Activated T-cell treated with anti-CD3 and anti-CD28 coated beads, Interleukin-2, amount 50 U/mL, for 4 hours (primary cell): ENCODE measurements at places on chromosomes 7 and 10. TPM values are rescaled to one million over a fixed set of nuclear protein-coding genes. Genes with fewer than 3 reads are reported as not detected.
A peak's percentile ranks its signal among the peaks of the same experiment; 100 is the strongest.

DNA sequence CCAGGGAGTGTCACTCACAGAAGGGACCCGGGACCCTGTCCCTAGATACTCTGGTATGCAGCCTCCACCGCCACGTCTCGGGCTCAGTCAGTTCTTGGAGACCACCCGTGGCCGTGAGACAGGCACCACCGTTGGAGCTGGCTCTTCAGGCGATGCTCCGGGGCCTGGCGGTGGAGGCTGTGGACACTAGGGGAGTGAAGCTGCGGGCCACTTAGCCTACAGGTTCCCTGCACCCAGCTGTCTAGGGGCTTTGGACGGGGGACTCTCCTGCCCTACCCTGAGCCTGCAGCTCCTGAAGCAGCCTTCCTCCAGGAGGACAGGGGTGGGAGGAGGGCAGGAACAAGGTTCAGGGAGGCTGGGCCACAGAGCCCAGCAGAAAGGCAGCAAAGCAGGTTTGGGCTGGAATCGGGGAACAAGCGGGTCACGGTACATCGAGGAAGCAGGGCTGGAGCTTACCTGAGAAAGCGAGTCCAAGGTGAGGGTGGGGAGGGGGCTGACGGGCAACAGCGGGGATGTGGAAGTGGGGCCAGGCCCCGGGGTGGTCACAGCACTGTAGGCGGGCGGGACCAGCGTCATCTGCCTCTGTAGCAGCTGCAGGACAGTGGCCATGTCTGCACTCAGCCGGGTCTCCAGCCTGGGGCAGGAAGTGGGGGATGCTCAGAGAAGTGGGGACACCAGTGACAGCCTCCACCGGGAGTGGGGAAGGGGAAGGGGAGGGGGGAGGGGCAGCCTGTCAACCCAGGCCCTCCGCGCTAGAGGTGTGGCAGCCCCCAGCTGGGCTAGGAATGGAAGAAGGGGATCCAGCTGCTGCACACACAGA lies 31.5 kb downstream of the KCNH2 start:
- no peak for DNase-seq

- no peak for DNase-seq
Observed at GRCh38 chr10:13528875-13529713, at the start of gene BEND7. Gene BEND7 (minus strand): TSS chr10:13529014. CDS start chr10:13528533, 481 bp downstream.

DNA sequence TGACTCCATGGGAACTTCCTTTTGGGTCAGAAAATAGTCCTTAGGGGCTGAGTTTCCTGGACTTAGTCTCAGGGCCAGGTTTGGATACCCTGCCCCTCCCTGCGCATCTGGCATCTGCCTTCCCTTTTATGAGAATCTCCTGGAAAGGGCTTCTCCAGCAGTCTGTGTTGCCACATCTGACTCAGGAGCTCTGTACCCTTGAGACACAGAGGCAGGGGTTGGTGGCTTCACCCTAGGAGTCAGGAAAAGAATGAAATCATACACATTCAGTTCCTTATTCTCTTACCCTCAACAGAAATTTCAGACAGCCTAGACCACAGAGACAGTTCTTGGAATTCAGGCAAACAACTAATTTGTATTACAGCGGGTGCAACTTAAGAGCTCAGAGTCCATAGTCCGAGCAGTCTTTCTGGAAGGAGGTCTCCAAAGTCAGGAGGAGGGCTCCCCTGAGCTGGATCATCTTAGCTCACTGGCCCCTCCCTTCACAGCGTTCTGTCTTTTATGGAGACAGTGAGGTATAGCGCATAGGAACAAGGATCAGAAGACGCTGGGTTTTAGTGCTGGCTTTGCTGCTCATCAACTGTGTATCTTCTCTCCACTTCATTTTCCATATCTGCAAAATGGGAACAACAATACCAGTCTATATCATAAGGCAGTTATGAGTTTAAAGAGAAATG lies 3.0 kb upstream of the PLAU start:
- no peak for DNase-seq

GRCh38 chr7:4048336-4048735 lies 633.8 kb upstream of the FOXK1 start:
- DNase-seq: no peak

DNA sequence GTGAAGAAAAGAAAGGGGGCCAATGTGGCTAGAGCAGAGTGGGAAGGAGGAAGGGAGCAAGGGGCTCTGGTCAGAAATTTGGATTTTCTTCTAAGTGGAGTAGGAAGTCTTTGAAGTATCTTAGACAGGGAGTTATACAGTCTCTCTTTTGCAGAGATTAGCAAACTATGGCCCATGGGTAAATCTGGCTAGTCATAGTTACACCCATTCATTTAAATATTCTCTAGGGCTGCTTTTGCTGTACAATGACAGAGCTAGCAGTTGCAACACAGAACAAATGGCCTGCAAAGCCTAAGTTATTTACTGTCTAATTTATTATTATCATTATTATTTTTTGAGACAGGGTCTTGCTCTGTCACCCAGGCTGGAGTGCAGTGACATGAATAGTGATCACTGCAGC lies 10.5 kb upstream of the LAMB4 start:
- DNase-seq: no peak

GRCh38 chr7:41097501-41097900 lies 605.4 kb downstream of the INHBA start:
- no peak for DNase-seq

- no peak for DNase-seq
Observed at GRCh38 chr10:49050906-49051305, 64.4 kb downstream of the VSTM4 start.

DNA sequence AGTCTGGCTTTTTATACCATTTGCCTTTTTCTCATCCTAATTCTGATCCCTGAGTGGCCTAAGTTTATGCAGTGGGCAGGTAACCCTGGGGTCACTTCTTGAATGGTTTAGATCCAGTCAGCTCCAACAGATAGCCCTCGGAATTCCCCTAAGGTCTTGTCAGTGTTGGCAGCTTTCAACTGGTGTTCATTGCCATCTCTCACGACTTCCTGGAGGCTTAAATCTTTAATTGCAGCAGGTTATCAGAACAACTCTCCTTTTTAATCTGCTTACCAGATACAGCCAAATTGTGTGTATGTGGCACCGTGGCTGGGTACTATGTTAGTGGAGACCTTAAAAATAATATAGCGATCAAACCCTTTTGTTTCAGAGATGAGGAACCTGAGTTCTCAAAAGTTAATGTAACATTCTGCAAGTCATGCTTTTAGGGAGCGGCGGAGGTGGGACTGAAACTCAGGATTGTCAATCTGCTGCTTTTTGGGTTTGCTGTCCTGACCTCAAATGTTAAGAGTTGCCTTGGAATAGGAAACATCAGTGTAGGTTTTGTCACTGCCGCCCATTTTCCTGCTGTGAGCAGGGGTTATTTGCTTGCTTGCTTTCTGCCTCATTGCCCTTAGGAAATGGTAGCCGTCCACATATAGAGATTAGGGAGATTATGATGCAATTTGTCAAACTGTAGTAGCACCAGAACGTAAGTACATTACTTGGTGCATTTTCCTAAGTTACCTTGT lies 818 bp downstream of the DLD start:
- no peak for DNase-seq

- DNase-seq: no peak
Observed at GRCh38 chr7:17411922-17412321, 113.5 kb downstream of the AHR start.

DNA sequence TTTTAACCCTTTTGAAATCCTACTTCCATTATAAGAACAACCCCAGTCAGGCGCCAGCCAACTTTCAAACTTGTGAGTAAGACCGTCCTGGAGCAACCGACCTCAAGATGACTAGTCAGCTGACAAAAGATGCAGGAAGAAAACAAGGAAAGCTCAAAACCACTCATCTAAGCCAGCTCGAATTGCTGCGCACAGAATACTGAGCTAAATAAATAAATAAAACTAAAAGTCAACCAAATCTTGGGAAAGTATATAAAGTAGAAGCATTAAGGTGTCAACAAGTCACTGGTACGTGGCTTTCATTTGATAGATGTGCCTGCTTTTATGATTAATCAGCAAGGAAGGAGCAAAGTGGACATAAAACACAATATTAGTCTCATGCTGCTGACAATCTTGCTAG lies 1269.8 kb downstream of the XPNPEP1 start:
- DNase-seq: no peak

DNA sequence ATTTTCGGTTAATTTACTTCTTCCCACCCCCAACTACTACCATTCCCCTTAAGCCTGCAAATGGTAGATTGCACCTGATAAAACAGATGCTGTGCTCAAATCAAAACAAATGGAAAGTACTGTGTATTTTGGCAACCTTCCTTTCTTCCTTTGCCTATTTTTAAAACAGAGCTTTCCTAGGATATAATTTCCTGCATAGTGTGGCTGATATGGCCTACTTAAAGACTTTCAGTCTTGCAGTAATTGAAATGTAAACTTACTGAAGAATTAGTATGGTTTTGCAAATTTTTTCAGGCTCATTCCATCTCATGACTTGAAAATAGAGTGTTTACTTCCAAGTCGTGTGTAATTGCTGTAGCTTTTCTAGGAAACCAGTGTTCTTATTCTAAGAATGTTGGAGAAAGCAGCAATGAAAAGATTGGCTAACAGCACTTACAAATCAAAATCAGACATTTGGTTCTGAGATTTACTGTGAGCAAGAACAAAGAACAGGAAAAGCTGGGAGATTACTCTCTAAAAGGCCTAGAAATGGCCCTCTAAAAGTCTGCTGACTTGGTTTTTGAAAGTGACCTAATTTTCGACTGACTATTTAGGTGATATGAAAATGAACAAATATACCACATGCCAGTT lies 52.0 kb downstream of the REEP3 start:
- DNase-seq: no peak

GRCh38 chr7:11212080-11212711 lies 238.5 kb downstream of the PHF14 start:
- peak; percentile 8 for DNase-seq

DNA sequence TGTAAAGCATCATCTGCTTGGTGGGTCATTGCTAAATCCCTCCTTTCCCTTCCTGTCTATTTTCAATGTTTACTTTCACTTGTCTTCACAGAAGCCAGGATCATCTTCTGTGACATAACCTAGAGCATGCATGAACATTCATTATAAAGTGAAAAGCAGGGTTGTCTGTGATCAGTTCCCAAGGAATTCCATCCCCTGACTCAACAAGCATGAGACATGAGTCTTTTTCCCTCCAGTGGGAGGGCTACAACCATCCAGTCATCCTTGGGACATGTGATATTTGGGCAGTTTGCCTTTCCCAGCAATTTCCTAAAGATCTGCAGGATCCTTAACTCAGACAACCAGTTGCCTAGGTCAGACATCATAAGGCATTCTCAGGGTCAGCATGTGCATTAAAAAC lies 166.3 kb upstream of the TMEM196 start:
- no peak for DNase-seq

DNA sequence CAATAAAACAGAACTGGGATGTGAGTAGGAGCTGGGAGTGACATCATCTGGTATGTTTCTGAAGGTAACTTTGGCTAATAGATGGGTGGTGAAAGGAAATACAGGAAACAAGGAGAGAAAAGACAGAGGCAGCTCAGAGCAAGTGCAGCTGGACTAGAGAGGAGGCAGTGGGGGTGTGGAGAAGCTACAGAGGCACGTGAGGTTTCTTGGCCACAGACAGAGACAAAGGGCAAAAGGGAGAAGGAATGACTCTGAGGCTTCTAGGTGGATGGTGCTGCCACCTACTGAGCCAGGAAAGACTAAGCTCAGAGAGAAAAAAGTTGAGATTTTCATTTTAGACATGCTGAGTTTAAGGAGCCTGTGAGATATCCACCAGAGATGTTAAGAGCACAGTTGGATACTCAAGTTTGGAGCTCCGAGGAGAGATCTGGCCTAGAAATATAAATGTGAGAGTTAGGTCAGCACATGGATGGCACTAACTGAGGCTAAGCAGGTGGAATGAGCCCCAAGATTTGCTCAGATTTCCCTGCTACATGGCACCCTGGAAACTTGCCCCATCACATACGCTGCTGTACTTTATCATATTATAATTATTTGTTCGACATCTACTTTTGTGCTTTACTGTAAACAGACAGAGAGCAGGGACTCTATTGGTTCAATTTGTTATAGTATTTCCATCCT lies 293.0 kb upstream of the IMMP2L start:
- DNase-seq: no peak

DNA sequence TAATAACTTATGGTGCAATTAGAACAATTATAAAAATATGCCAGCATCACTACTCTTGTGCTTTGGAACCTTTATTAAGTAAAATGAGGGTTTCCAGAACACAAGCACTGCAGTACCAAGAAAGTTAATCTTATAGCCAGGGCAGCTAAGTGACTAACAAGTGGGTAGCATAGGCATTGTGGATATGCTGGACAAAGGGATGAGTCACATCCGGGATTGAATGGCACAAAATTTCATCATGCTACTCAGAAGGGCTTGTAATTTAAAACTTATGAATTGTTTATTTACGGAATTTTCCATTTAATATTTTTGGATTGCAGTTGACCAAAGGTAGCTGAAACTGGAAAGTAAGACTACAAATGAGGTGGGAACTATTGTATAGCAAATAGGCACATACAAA lies 250.6 kb downstream of the C7orf25 start:
- no peak for DNase-seq

DNA sequence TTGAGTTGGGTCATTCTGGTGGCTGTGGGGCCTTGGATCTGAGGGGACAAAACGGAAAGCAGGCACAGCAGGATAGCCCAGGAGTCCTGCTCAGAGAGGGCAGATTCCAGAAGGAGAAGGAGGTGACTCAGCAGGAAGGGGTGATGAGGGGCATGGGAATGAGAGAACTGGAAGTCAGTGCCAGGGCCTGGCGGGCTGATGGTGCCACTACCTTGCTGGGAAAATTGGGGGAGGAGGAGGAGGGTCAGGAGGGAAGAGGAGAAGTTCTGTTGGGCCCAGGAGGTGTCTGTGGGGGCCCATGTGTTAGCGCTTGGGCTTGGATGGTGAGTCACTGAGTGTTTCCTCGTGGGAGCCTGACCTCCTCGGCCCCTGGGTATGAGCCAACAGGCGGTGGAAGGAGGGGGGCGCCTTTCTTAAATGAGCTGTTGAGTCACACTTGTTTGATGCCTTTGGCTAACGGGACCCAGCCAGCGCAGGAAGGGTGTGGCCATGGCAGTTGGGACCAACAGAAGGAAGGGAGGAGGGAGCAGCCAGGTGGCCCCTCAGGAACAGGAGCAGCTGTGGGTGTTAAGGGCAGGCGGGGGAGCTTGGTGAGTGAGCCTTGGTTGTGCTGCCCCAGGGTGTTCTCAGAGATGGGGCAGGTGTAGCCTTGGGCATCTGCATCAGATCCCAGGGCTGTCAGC lies 130.0 kb upstream of the BTBD16 start:
- no peak for DNase-seq

The TRDMT1 gene
- total RNA-seq: 10.9 TPM

The VSIR gene
- 274 TPM for total RNA-seq

The STOX1 gene
- 0.98 TPM for total RNA-seq

The HNRNPF gene
- total RNA-seq: 556 TPM

The NUTM2D gene
- 2.1 TPM for total RNA-seq

The ANXA8L1 gene
- not detected for total RNA-seq

The GARIN1A gene
- 0.10 TPM for total RNA-seq

The PAPSS2 gene
- 0.41 TPM for total RNA-seq

The WASHC2A gene
- total RNA-seq: 21.3 TPM
